Muscle of arm (tissue), 14 donors: ENCODE measurements at places on chromosomes 2 and 18. TPM values are rescaled to one million over a fixed set of nuclear protein-coding genes. Genes with fewer than 3 reads are reported as not detected.

The SLC38A11 gene
- polyA plus RNA-seq, result 0.89 TPM

The GLI2 gene
- 6.7 TPM for polyA plus RNA-seq

The ASB18 gene
- 3.8 TPM for polyA plus RNA-seq

The SPAG16 gene
- polyA plus RNA-seq, result 20.5 TPM

The CRYBA2 gene
- not detected for polyA plus RNA-seq

The TEKT4 gene
- polyA plus RNA-seq, result not detected

The HOXD4 gene
- polyA plus RNA-seq, result 9.1 TPM

DNA sequence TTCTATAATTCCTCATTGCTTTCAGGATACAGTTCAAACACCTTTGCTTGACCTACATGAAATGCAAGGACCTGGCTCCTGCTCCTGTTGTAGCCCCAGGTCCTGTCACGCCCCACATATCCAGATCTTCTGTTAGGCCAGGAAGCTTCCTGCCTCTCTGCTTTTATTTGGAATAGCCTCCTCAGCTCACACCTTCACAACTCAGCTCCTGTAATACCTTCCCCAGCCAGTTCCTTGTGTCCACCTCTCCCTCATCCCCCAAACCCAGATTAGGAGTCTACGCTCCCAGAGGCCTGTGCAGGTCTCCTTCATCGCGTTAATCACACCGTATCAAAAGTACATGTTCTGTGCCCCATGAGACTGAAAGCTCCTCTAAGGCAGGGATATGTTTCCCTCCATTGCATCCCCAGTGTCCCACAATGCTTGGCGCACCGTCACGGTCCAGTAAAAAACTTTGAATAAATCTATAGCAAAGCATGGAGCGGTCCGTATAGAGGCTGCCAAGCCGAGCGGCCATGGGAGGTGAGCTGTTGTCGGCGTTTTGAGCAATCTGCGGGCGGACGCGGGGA, 371 bp downstream of the MDH1B start:
- no peak for DNase-seq

- DNase-seq, result no peak
Observed at GRCh38 chr2:15732341-15733077, 140.8 kb downstream of the DDX1 start.

DNA sequence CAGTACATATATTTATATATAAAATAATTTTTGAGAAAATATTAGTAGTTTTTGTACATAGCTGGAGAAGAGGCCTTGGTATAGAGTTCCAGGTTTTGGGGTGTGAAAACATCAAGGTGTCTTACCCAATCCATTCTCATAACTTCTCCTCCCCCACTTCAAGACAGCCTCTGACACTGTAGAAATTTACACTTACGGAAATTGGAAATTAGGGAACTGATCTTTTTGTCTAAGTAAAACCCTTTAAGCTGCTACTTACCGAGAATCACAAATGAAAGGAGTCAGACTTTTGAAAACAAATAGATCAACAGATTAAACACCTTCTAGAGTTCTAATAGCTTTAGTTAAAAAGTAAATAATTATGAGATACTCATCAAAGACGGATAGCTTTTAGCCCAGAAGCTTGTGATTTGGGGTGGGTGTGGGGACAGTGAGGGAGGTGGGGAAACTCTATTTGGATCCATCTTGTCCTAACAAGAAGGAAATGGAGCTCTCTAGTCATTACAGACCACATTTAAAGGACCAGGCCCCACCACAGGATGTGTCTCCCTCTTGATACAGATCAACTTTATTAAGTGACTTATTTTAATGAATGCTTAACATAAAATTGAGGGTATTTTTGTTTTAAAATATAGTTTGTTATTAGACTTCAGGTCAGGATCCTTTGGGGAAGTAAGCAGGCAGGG, 11.1 kb upstream of the FBXO11 start:
- no peak for DNase-seq

DNA sequence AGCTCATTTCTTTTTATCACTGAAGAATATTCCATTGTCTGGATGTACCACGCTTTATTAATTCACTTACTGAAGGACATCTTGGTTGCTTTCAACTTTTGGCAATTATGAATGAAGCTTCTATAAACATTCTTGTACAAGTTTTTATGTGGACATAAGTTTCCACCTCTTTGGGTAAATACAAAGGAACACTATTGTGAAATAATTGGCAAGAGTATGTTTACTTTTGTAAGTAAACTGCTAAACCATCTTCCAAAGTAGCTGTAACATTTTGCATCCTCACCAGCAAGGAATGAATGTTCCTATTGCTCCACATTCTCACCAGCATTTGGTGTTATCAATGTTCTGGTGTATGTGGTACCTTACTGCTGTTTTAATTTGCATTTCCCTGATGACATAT, 15.8 kb upstream of the VWC2L start:
- no peak for DNase-seq

DNA sequence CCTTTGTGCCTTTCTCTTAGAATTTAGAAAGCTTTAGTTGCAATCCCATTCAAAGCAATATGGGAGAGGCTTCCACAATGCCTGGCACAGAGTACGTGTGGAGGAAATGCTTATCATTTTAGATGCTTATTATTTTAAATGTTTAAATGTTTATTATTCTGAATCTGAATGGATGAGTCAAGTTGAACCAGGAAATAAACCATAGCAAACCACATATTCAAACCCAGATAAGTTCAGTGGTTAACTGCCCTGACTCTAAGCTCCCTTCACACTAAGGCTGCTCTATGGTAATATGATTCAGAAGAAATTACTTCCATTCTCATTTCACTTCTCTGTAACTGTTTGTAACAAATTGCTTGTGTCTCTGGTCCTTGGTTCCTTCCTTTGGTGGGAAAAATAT, 5.2 kb upstream of the PPP4R1 start:
- no peak for DNase-seq

- DNase-seq, result no peak
Observed at GRCh38 chr2:216341121-216341520, 31.2 kb downstream of the MARCHF4 start.

GRCh38 chr2:130871843-130872740, 35.4 kb downstream of the ARHGEF4 start:
- DNase-seq, result no peak

DNA sequence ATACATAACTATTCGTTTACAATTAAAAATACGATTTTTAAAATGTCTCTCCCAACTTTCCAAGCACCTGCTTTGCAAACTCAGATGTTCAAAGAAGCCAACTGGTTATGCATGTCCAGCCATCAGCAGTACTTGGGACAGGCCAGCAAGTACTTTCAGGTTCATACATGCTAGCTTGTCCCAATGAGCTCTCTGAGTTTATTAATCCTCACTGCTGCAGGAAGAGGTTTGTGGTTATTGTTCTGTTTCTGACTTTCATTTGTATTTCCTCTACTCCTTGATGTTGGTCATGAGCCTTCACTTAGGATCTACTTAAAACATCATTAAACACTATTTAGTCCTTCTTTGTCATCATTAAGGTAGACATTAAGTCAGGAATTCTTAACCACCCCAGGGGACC, 374.1 kb downstream of the LRATD1 start:
- no peak for DNase-seq

GRCh38 chr2:13654416-13654815, 937.7 kb downstream of the TRIB2 start:
- no peak for DNase-seq

- no peak for DNase-seq
Observed at GRCh38 chr2:74387346-74387745, 7.2 kb upstream of the DCTN1 start.

DNA sequence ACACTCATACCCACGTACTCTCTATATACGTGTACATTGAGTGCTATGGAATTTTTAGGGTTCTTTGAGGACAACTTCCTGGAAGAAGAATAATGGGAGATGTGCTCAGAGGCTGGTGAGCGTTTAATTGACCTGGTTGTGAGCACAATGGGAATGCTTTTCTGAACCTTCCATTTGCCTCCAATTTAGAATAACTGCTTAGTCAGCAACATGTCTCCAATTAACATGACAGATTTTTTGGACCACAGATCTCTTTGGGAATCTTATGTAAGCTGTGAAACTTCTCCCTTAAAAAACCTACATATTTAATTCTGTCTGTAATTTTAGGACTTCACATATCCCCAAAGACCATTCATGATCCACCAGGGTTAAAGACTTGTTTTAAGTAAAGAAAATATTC, 166.7 kb upstream of the TNP1 start:
- no peak for DNase-seq

DNA sequence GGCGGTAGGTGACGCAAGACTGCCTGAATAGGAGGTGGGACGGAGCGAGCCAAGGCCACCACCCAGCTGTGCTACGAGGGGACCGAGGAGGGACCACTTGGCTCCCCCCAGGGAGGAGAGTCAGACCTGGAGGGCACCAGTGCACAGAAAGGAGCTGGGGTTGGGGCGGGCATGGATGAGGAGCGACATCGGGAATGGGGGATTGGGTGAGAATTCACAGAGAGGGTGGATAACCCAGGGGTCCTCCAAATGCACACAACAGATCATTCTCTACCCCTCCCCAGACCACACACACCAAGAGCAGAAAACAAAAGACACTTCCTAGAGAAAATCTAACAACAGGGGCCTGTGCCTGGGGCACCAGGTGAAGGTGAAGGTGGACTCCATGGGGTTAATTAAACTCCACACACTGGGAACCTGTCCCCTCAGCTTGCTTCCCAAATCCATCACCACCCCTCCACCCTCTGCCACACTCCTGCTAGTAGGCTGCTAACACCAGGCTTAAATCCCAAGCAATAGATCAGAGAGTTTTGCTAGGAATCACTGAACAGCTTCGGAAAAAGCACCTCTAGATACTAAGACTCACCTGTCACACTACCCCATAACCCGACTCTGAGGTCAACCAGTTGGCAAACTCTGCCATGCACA, 274.6 kb downstream of the EIPR1 start:
- DNase-seq, result no peak

DNA sequence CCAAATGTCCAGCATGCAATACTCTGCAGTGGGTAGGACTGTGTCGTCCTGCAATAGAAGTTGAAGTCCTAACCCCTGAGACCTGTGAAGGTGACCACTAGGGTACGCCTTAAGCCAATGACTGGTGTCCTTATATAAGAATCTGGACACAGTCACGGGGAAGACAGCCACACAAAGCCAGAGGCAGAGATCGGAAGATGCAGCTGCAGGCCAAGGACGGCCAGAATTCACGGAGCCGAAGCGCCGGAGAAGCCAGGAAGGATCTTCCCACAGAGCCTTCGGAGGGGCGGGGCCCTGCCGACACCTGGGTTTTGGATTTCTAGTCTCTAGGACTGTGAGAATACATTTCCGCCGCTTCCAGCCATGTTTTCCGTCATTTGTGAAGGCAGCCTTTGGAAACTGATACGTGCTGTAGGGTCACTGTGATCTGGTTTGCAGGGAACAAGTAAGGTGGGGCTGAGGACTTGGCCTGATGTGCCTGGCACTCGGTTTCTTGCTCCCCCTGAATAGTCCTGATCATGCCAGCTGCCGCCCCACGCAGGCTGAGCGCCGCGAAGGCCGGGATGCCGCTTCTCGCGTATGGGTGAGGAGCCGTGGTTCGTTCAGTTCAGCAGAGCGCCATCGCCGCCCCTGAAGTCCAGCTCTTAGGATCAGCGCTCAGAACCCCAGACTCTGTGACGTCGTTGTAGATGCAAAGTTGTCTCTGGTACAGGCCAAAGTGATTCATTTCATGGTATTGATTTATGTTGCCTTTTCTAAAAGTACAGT, 38.7 kb downstream of the PTGR3 start:
- peak; percentile 71 for DNase-seq

DNA sequence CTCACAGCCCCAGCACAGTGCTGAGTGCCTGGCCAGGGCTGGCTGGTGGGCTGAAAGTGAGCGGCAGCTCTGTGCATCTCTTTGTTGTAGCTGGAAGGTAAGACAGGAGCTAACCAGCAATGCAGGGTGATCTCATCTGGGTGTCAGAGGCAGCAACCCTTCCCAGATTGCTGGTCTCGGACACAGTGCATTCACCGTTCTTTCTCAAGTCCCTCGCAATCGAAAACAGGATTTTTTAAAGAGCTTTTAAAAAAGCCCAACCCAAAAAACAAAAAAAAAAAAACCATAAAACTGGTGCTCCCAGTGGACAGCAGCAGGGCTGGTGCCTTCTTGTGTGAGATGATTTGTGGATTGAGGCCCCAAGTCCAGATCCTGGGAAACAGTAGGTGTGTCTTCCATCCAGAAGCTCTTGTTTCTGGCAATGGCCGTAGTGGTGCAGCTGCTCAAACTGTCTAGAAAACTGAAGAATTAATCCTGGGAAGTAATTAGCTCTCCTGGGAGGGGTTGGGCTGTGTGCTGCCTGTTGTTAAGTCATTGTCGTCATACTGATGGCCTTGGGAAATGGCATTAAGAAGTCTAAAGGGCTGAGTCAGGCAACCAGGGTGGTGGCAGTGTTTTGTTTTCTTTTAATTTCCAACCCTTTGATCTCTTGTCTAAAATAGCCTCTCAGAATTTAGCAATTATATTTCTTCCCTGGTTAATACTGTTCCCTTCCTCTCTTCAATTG, 156.7 kb downstream of the KLHL29 start:
- peak; percentile 71 for DNase-seq

GRCh38 chr2:204681412-204681811, 136.1 kb downstream of the PARD3B start:
- DNase-seq, result peak; percentile 45

DNA sequence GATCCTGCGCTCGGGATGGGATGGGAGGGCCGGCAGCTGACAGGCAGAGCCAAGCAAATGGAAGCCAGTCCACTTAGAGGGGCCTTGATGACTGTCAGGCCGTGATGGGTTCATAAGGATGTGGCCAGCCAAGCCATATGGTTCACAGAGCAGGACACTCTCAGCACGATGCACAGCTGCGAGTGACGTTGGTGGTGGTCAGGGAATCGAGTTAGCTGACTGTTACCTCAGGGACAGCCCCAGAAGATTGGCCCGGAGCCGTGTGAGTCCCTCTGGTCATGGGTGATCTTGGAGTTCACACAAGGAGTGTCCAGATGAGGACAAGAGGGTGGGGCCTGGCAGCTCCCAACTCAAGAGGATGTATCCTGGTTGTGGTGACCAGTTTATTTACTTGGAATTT, 70.2 kb downstream of the TPGS2 start:
- no peak for DNase-seq

DNA sequence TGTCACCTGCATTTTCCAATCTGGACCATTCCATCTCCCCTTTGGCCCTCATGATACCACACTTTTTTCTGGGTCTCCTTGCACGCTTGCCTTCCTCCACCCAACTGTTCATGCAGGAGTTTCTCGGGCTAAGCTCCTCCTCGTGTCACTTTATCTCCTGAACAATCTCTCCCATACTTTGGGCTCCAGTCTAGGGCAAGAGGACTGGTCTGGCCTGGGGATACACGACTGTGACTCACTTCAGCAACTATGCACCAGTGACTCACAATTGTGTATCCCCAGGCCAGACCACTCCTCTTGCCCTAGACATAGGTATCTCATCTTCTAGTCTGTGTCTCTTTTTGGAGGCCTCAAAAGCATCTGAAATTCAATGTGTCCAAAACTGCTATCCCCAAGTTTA, 149.4 kb upstream of the PTPRM start:
- DNase-seq, result no peak
